ENCODE measurements at places on chromosomes 2 and 18. TPM values are rescaled to one million over a fixed set of nuclear protein-coding genes. Genes with fewer than 3 reads are reported as not detected.
A peak's percentile ranks its signal among the peaks of the same experiment; 100 is the strongest.

GRCh38 chr2:169069341-169069740 lies at the start of gene DHRS9:
TSS of gene DHRS9 (plus strand) at chr2:169069563. CDS start at chr2:169081582, 12,019 bp downstream.
- peaks cover 55% of the 10 kb centered on the region for H3K4me1 ChIP-seq

- H3K27ac ChIP-seq: no peak overlapping the region
- H3K4me3 ChIP-seq: no peak overlapping the region
- no peaks in the 10 kb centered on the region for H3K27me3 ChIP-seq
- no peak for DNase-seq
Measured at GRCh38 chr2:43429369-43429768, 166.5 kb downstream of the THADA start.

DNA sequence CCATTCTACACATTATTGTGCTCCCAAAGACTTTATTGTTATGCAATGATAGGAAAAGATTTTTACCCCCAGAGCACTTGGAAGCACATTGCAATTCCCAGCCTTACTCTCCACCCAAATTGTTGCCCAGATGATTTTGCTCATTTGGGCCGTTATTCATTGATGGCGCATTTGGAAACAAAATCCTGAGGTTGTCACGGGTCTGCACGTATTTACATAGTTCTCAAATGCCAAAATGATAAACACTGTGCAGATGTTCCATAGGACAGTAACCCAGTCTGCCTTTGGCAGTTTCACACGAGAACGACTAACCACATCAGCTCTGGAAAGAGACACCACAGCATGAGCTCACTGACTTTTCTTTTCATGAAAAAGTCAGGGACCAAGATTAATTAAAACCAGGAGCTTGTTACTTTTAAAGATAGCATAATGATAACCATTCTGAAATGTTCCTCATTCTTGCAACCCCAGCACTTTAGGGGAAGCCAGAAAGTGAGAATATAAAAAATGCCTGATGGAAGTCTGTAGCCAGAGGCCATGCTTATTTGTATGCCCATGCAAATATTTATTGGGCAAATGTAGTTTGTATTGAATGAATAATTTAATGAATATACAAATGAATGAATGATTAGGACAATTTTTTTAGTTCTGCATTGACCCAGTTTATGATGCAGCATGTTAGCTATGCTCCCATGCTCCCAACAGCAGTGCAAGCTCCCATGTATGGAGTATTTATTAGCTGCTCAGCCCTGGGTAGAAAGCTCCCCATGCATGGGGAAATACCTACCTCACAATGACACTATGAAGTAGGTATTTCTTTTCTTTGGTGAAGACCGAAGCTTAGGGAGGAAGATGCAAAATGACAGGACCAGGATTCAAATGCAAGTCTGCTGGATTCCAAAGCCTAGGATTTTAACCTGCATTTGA lies 84.6 kb downstream of the MAIP1 start:
- H3K27me3 ChIP-seq: peaks cover 12% of the 10 kb centered on the region
- no peak overlapping the region for H3K27ac ChIP-seq
- peaks cover 2% of the 10 kb centered on the region for H3K36me3 ChIP-seq
- no peaks in the 10 kb centered on the region for H3K4me1 ChIP-seq
- DNase-seq: no peak

DNA sequence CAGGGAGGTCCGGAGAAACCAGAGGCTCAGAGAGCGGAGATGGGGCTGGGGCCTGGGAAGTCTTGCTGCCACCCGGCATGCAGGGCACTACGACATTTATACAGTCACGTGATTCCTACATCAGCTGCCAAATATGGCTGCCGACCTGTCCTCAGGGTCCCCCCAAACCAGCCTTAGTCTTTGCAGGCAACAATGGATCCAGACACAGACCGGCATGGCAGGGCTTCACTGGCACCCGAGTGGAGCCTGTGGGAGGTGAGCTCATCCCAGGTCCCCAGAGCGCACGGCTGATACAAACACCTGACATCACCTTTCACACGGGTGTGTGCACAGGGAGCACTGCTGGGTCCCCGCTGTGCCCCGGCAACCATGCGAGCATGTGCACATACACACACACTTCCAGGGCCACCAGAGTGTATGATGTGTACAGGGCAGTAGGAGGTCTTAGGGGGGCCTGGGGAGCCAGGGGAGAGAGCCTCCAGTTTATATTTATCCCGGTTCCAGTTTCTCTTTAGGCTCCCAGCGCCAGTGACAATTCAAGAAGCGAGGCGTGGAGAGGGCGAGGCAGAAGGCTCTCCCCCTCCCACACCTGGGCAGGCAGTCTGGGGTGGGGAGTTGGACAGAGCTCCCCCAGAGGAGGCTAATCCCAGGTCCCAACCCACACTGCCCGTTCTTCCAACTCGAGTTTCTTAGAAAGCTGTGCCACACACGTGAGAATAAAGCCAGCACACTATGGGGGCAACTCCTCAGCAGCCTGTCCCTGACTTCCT lies 2.7 kb downstream of the SEMA4C start:
- peaks cover 2% of the 10 kb centered on the region for H3K36me3 ChIP-seq
- H3K27ac ChIP-seq: no peak overlapping the region
- H3K4me3 ChIP-seq: peak overlapping the region; percentile 89

C1QL2 gene
- total RNA-seq: not detected
